ENCODE measurements at places on chromosomes 6 and 20.

- DNase-seq: no peak
Observed at GRCh38 chr6:18412068-18412467, 24.9 kb downstream of the RNF144B start.

DNA sequence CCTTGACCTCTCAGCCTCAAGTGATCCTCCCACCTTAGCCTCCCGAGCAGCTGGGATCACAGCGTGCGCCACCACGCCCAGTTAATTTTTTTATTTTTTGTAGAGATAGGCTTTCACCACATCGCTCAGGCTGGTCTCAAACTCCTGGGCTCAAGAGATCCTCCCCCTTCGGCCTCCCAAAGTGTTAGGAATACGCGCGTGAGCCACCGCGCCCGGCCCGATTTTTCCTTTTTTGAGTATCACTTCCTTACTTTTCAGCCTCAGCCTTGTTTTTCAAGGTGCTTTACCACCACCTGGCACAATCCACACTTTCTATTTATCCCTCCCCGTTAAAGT lies 791 bp upstream of the STX11 start:
- DNase-seq: no peak

DNA sequence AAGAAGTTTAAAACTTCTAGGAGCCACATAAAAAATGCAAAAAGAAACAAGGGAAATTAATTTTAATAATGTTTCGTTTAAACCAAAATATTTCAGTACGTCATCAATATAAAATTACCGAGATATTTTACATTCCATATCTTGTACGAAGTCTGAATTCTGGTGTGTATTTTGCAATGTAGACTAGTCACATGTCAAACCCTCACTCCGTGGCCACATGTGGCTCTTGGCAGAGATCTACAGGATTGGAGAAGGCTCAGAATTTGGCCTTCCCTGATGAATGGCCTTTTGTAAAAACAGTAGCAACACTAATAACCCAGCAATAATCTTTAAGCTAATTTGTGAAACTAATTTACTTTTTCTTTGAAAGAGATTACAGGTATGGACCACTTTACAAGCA lies 217.1 kb downstream of the PRL start:
- no peak for DNase-seq

DNA sequence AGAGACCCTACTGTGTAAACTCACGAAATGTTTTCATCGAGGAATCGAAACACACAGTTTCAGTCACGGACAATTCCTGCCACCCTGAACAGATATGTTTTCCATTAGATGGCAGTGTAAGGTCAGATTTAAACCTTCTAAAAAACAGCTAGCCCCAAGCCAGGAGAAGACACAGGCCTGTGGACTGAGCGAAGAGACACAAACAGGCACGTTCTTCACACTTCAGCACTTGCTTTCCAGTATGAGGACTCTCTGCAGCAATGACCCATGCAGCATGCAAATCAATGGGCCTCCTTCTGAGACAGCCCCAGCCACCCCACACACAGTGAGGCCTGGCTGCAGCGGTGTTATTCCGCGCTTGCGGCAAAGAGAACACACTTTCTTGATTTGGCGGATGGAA lies 31.9 kb downstream of the HUS1B start:
- DNase-seq: peak; percentile 17

- DNase-seq: peak; percentile 27
Observed at GRCh38 chr6:46419576-46420002, 71.7 kb downstream of the RCAN2 start.

DNA sequence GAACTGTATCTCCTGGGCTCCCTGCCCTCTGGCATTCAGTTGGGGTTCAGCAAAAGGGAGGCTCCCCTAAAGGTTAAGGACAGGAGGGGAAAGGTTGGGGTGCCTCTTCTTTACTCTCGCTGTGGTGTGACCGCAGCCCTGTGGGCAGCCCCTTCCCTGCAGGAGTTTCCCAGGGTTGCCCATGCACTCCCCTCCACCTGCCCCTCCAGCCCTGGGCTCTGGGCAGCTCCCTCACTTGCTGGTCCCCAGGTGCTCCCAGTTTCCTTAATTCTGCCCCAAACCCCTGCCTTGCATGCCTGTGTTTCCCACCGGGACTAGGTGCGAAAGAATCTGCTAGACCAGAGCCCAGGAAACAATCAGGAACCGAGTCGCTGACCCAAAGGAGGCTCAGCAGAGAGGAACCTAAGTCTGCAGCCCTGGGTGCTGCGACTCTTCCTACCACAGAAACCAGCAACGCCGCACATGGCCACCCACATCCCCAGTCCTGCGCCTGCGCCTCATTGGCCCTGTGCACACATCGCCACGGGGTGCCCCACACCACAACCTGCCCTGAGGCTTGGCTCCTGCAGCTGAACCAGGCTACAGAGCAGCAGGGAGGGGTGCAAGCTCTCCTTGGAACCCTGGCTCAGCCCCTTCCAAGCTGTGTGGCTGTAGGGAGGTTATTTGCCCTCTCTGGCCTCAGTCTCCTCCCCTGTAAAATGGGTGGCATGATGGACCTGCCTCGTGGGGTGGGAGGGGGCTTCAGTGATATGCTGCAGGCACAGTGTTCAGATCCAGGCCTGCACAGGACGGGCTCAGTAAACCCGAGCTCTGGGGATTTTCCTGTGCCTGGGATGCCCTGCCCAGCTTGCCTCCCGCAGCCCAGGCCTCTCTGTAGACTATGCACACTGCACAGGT lies 487.6 kb downstream of the PREX1 start:
- DNase-seq: no peak

DNA sequence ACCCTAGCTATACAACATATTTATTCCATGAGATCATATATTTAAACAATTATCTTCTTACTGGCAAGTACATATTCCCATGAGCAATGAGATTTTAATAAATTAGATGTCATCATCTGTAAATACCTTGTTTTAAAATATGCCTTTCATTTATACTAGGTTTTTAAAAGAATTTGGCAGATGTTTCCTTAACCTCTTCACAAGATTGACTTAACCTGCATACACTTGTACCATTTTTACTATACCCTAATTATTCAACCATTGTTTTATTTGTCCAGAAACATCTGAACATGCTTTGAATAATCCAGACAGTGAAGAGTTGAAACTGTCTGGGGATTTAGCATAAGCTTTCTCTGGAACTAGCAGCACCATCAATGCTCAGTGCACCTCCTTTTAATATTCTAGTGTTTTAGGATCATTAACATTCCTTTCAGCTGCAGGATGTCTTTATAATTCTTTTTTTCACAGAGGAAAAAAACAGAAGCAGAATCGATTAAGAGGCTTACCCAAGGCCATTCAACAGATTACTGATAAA lies 188.0 kb upstream of the TENT5A start:
- no peak for DNase-seq

DNA sequence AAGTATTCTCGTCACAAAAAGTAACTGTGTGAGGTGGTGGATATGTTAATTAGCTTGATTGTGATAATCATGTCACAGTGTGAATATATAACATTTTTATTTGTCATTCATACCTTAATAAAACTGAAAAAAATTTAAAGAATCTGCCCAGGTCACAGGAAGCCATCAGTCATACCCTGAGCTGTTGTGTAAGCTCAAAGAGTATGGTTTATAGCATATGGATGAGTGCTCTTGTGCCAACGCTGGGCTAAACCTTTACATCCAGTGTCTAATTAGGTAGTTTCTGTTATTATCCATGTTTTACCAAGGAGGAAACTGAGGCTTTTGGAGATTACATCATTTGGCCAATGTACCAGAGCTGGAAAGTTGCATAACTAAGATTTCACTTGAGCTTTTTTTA lies 11.4 kb downstream of the PKIG start:
- DNase-seq: no peak

DNA sequence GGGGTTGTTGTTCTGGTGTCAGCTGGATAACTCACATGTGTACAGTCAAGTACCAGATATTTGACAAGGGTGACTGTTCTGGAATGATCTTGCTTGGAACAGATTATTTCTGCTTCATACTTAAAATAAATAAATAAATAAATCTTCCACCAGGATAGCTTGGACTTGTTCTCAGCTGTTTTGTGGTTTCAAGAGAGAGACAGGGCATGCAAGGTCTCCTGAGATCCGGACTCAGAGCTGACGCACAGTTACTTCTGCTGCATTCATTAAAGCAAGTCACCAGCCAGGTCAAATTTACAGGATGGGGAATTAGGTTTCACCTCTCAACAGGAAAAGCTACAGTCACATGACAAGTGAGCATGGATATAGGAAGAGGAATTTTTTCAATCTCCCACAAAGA lies 285.0 kb upstream of the SPTLC3 start:
- no peak for DNase-seq

- DNase-seq: no peak
Observed at GRCh38 chr6:6918216-6918983, 189.4 kb upstream of the RREB1 start.

GRCh38 chr6:86706449-86706848 lies 230.9 kb upstream of the HTR1E start:
- no peak for DNase-seq

GRCh38 chr20:40678286-40678875 lies 10.7 kb downstream of the MAFB start:
- DNase-seq: no peak

DNA sequence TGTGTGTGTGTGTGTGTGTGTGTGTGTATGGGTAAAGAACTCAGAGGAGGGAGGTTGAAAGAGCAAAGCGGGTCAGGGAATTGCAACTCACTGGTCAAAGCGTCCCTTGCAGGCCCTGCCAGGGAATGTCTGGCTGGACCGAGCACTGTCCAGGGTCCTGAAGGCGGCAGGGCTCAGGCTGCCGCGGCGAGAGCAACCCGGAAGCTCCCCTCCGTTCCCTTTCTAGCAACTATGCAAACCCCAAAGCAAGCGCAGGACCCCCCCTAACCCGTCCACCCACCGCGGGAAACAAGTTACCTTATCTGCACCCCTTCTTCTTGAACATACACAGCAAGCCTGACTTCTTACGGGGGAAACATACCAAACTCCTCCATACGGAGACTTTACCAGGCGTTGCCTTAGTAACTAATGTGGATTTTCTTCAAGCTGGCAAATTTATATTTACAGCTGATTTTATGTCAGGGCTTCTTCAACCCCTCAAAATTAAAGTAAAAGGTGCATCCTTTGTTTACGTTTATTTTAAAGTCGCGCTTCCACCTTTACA lies 538 bp upstream of the GRM1 start:
- DNase-seq: peak; percentile 58

DNA sequence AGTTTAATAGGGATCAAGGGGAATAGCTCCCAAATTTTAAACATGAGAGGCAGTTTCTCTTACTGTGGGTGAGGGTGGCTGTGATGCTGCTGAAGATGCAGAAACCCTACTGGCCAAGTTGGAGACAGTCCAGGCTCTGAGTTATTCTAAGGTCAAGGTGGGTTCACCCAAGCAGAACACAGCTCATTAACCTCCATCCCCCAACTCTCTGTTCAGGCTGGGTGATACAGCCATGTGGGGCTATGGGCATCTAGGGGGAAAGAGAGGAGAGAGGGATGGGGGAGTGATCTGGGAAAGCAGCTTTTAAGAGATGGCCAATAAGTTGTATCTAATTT lies 18.9 kb upstream of the TRAM2 start:
- no peak for DNase-seq

DNA sequence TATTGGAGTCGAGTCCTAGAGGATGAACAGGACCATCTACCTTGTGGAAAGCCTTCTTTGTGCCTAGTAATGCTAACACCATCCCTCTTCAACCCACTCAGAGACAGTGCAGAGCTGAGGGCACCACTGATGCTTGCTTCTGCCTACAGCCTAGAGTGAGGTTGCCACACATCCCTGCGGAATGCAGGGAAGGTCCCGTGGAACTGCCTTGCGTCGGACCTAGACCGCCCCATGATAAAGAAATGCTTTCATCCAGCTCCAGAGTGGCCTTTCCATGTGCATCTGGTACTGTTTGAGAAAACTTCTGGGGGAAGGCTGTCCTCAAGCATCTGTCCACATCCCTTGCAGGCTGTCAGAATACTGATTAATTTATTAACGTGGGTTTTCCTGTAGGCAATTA lies 168.4 kb downstream of the PHACTR1 start:
- DNase-seq: peak; percentile 12

DNA sequence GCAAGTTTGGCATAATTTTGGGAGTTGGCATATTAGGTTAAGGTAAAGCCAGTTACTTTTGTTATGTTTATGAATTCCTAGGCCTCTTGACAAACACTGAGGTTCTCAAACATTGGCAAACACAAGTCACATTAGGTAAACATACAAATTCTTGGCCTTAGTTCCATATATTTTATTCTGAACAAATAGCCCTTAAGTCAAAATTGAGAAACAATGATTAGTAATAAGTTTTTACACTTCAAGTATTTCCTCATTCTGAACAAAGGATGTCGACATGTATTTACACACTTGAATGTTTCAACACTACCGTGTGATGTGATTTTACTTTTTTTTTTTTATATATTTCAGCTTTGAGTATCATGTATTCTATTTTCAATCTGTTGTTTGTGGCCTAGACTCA lies 3.8 kb upstream of the ECHDC1 start:
- DNase-seq: no peak

Data from SK-N-SH (cell line).